RWPE1 (cell line): ENCODE measurements at places on chromosomes 12 and 14.

- DNase-seq: no peak
These were observed 1.5 kb upstream of the NOVA1 start for GRCh38 chr14:26599291-26599690.

DNA sequence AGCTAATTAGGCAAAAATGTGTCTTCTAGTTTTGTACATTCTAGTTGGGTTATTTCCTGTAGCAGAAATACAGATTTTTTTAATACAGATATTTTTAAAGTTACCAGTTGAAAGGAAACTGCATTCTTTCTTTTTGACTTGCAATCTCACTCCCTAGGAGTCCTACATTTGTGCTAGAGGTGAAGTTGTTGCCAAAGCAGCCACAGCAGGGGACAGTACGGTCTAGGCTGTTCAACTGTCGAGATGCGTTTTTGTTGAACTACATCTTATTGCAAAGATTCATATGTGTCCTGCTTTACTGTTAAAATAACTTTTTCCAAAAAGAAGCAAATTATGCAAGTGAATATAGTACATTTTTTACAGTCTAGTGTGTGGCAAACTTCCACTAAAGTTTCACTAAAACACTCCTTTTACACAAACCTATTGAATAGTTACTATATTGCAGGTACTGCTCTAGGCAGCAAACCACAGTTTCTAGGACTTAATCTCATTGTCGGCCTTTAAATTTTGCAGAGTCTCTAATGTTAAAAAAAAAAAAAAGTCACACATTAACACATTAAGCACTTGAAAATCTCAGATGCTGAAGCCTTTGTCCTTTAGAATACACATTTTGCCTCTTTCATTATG, 30.2 kb upstream of the SRGAP1 start:
- no peak for DNase-seq

- no peak for DNase-seq
These were observed 67.4 kb downstream of the MVK start for GRCh38 chr12:109640961-109641360.

DNA sequence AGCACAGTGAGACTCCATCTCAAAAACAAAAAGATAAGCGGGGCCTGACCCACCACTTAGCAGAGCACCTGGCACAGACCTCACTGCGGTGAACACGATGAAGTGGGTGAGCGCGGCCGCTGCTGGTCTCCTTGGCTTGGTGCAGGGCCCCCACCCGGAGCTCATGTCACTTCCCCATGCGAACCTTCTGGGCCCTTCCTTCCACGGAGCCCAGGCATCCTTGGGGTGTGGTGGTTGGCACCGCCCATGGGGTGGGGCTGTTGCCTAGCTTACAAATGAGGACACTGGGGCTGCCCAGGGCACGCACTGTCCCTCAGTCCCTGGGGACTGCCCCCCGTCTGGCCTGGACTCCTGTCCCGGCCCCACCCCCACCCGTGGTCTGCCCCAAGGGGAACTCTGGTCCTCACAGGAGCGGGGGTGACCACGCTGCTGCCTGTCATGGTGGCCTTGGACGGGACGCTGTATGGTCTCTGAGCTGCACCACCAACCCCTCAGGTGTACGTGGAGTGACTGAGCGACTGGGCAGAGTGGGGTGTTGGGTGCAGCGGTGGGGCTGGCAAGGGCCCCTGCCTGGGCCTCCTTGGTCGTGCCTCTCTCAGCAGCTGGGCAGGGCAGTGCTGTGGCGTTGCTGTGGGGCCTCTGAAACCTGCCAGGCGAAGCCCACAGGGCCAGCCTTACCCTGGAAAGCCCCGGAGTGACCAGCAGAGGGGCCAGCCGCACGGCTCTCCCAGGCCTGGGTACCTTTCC, 15.3 kb downstream of the FBRSL1 start:
- DNase-seq: no peak

- no peak for DNase-seq
These were observed 93.7 kb downstream of the DHRS2 start for GRCh38 chr14:23729720-23730387.

GRCh38 chr12:9706086-9706685, 26.7 kb downstream of the CLECL1 start:
- DNase-seq: no peak
